Naive thymus-derived CD4-positive, alpha-beta T cell (primary cell): ENCODE measurements at places on chromosomes 16 and 17.

- DNase-seq: no peak
Observed at GRCh38 chr16:28237754-28238357, 26.1 kb upstream of the XPO6 start.

GRCh38 chr16:12586701-12587100 lies 217.0 kb downstream of the CPPED1 start:
- DNase-seq: no peak

GRCh38 chr17:2500446-2500845 lies 11.2 kb downstream of the METTL16 start:
- DNase-seq: no peak

- no peak for DNase-seq
Observed at GRCh38 chr17:50171371-50172071, 5.7 kb downstream of the SGCA start.

GRCh38 chr16:84597931-84598351 lies 19.9 kb downstream of the COTL1 start:
- no peak for DNase-seq

DNA sequence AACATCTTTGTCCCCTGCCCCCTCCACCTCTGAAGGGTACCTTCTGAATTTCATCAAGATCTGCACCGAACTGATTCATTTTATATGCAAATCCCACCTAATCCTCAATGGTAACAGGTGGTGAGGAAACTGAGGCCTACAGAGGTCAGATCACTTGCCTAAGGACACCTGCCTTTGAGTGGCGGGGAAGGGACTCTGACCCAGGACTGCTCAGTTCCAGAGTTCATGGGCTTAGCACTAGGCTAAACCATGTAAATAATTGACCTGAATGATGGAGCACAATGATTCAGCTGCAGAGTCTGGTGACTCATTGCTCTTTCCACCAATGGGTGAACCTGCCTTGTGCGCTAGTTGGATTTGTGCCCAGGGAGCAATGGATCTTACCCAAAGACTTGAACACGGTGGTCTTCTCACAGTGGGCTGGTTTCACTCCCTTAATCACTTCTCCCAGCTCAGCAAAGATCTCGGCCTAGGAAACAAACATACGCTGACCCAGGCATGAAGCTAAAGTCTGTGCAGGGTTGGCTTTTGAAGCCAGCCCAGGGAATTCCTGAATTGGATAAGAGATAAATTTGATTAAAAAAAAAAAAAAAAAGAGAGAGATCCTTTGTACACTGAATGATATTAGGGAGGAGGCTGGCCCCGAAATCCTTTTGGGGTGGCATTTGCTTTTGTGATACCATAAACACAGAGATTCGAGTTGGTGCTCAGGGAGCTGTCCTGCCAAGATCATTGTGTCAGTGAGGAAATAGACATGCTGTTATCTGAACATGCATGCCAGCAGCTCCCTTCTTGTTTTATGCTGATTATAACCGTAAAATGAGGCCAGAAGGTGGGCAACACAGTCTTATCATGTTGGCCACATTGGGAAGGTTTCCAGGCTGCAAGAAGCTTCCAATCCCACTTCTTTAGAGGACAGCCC lies 17.0 kb downstream of the CRYM start:
- no peak for DNase-seq
